ENCODE measurements at places on chromosomes 2 and 18.

- no peak for DNase-seq
These were observed 69.5 kb downstream of the KCNH7 start for GRCh38 chr2:162769066-162769465.

- DNase-seq = no peak
These were observed 28.0 kb downstream of the DNER start for GRCh38 chr2:229686122-229686919.

DNA sequence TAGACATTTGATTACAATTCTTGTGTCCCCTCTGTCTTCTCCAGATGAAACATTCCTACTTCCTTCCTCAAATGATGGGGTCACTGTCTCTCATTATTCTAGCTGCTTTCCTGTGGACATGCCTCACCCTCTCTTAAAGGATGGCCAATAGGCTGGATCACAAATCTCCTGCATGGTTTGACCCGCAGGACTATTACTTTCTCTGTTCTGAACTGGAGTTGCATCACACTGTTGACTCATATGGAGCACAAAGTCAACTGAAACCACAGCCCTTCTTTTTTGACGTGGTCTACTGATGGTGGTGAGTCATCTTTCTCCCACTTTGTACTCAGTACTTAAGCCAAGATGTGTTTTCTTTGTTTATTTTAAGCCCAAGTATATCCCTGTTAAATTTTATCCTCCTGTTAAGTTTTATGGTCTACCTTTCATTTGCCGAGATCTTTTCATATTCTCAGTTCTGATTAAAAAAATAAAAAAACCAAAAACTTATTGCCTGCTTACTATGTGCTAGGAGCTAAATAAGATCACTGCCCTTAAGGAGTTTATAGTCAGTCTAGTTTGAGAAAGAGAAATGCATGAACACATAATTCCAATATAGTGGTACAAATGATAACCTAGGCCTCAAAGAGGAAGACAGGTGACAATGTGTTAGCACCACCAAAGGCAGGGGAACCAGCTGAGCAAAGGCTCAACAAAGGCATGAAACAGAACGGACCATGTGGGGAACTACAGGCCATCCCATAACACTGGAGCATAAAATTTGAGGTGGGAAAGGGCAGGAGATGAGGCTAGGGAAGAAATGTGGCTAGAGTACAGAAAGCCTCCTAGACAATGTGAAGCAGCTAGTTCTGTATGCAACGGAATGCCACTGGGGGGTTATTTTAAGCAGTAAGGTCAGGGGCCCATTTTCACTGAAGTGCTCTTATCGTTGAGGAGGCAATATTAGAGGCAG lies 67.6 kb upstream of the ZFP36L2 start:
- DNase-seq = peak; percentile 90

GRCh38 chr2:27664154-27664574 lies 475 bp downstream of the SLC4A1AP start:
- no peak for DNase-seq

DNA sequence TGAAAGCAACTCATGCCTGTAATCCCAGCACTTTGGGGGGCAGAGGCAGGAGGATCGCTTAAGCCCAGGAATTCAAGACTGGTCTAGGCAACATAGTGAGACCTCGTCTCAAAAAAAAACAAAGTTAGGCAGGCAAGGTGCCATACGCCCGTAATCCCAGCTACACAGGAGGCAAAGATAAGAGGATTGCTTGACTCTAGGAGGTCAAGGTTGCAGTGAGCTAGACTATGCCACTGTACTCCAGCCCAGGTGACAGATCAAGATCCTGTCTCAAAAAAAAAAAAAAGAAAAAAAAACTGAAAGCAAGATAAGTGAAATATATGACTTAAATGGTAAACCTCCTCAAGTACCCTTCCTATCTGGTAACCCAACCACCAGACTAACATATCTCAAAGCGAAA lies 59.8 kb downstream of the USP34 start:
- DNase-seq = no peak

DNA sequence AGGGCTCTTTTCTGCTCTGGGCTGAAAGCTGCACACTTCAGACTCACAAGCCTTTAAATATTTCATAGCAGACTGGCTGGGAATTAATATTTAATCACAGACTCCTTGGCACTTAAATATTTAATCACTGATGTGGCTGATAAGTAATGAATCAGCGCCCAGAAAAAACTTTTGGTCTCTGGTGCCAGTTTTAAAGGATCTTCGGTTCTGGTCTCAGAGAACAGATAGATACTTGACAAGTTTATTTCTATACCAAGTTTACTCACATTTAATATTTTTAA lies 201.2 kb downstream of the MYCN start:
- DNase-seq = no peak

DNA sequence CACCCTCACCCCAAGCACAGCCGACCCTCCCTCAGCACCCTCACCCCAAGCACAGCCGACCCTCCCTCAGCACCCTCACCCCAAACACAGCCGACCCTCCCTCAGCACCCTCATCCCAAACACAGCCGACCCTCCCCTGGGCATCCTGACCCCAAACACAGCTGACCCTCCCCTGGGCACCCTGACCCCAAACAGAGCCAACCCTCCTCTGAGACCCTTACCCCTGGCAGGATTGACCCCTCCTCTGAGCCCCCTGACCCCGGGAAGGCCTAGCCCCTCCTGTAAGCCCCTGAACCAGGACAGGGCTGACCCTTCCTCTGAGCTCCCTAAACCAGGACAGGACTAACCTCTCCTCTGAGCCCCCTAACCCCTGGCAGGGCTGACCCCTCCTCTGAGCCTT lies 84.4 kb upstream of the RAB6C start:
- no peak for DNase-seq

All from HS-27A (cell line).